LHCN-M2 (cell line): ENCODE measurements at places on chromosomes 3 and 15. TPM values are rescaled to one million over a fixed set of nuclear protein-coding genes. Genes with fewer than 3 reads are reported as not detected.

The GASK1A gene
- total RNA-seq, result not detected in 2 replicates

The FOXL2 gene
- 6.3 and 7.4 TPM in 2 replicates for total RNA-seq

The BSN gene
- total RNA-seq, result 0.13 and 0.17 TPM in 2 replicates

The CCR2 gene
- not detected in 2 replicates for total RNA-seq

The DUOX2 gene
- not detected in 2 replicates for total RNA-seq

The NGLY1 gene
- total RNA-seq, result 23.7 and 28.3 TPM in 2 replicates

The OR5H6 gene
- total RNA-seq, result not detected in 2 replicates

The CP gene
- total RNA-seq, result 0.06 TPM in 1 of 2 replicates, not detected in the other

The UBAP1L gene
- 0.38 and 0.69 TPM in 2 replicates for total RNA-seq

The CLEC3B gene
- 0.38 and 0.40 TPM in 2 replicates for total RNA-seq

The IMPG2 gene
- 0.19 and 0.23 TPM in 2 replicates for total RNA-seq

The SAMD7 gene
- total RNA-seq, result not detected in 2 replicates

The BFSP2 gene
- not detected in 2 replicates for total RNA-seq

The FGD5 gene
- not detected in 2 replicates for total RNA-seq

The RTP4 gene
- total RNA-seq, result not detected in 2 replicates
